NCI-H2029 treated with DMSO at 0.1 percent for 48 hours (cell line): ENCODE measurements at places on chromosomes 16 and 17.

GRCh38 chr16:85370881-85371651 lies 242.1 kb upstream of the GSE1 start:
- DNase-seq, result no peak

DNA sequence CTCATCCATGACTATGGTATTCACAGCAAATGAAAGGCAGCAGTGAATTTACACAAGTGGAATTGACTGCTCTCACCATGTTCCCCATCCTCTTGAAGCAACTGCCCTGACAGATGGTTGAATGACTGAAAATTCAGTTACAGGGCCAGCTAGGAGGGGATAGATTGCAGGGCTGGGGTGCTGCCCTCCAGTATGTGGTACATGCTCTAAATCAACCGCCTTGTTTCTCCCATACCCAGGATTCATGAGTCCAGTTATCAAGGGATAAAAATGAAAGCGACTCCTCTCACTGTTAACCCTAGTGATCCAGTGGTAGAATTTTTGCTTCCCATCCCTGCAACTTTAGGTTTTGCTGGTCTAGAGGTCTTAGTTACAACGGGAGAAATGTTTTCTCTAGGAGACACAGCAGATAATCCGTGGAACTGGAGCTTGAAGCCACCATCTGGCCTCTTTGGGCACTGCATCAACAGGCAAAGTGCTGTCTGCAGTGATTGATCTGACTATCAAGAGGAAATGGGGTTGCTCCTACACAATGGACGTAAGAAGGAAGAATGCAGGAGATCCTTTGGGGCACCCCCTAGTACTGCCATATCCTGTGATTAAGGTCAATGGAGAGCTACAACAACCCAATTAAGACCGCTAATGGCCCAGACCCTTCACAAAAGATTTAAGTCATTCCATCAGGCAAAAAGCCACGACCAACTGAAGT lies 32.0 kb downstream of the SCPEP1 start:
- peak; percentile 3 for DNase-seq

- DNase-seq, result no peak
Observed at GRCh38 chr16:27110524-27110896, 43.8 kb downstream of the C16orf82 start.

- DNase-seq, result no peak
Observed at GRCh38 chr17:28470914-28471366, 2.5 kb upstream of the SLC13A2 start.

DNA sequence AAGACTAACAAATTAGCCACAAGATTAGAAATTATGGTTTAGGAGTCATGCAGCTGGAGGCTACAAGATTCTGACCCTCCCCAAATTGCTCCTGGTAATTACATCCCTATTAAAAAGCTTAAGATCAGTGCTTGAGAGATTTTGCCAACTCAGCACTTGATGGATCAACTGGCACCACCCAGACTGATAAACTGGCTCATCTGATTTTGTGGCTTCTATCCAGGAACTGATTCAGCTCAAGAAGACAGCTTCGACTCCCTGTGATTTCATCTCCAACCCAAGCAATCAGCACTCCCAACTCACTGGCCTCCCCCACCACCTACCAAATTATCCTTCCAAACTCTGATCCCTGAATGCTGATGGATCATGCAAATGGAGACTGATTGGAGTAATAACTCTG lies 94.8 kb downstream of the TNFRSF13B start:
- DNase-seq, result no peak

DNA sequence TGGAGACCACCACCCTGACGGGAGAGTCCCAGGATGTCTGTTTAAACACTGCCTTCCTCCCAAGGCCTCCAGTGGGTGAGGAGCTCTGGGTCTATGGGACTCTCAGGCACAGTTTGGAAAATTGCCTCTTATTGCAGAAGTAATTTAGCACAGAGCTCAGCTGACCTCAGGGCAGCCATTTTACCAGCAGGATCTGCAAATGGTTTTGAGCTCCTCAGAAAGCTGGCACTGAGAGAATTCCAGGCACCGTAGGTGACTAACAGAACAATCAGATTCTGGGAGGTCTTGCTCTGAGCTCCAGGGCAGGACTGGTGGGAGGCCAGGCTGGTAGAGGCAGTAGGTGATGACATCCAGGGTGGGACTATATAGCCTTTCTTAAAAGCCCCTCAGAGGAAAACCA lies 17.3 kb upstream of the C16orf74 start:
- DNase-seq, result no peak

DNA sequence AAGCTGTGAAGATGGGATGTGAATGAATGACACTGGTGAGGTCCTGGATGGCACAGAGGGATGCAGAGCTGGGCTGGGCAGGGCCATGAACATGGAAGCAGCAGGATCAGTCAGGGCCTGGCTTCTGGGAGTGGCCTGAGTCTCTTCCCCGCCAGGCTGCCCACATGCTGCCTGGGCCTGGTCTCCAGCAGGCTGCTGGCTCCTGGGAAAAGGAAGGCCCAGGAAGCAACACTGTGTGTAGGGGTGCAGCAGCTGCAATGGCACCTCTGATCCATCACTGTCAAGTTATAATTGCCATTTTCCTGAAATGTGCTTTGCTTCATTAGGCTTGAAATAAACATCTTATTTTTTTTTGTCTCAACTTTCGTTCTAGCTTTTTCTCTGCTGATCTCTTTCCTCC lies 260.2 kb upstream of the N4BP1 start:
- DNase-seq, result no peak

- DNase-seq, result no peak
Observed at GRCh38 chr16:4588386-4588785, 26.3 kb downstream of the UBALD1 start.

DNA sequence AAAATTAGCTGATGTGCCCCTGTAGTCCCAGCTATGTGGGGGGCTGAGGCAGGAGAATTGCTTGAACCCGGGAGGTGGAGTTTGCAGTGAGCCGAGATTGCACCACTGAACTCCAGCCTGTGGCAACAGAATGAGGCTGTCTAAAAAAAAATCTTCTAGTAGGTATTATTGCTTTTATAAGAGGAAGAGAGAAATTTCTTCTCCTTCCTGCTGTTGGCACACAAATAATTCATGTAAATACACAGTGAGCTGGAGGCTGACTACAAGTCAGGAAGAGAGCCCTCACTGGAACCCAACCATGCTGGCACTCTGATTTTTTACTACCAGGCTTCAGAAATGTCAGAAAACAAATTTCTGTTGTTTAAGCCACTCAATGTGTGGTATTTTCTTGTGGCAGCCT lies 6.7 kb downstream of the PRDM7 start:
- DNase-seq, result no peak

GRCh38 chr17:81003711-81004475 lies 12.3 kb downstream of the CHMP6 start:
- DNase-seq, result no peak

GRCh38 chr17:71914042-71914441 lies 206.8 kb upstream of the SOX9 start:
- no peak for DNase-seq

- no peak for DNase-seq
Observed at GRCh38 chr16:49455991-49456745, 82.6 kb downstream of the C16orf78 start.

GRCh38 chr16:79005096-79005495 lies 595.4 kb downstream of the MAF start:
- no peak for DNase-seq

- DNase-seq, result no peak
Observed at GRCh38 chr17:60065136-60065535, 13.6 kb downstream of the HEATR6 start.

DNA sequence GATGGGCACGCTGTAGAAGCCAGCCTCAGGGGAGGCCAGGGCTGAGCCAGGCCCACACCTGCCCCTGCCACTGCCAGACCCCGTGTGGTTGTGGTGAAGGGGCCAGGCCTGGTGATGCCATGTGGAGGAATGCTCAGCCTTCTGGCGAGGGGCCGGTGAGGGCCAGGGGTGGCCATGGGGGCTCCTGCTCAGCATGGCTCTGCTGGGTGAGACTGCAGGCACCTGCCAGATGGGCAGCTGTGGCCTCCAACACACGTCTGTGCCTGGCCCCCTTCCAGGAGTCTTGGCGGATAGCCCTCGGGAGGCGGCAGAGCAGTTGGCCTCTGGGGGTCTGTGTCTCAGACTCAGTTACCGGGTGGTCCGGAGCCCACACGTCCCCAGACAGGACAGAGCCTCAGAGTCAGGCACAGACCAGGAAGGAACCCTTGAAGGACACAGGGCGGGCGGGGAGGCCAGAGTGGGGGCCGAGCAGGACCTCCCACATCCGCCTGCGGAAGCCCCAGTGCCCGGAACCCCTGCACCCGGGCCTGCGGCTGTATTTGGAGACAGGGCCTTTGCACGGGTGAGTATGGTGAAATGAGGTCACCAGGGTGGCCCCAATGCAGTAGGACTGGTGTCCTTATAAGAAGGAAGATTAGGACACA lies 22.5 kb upstream of the CHMP6 start:
- no peak for DNase-seq

DNA sequence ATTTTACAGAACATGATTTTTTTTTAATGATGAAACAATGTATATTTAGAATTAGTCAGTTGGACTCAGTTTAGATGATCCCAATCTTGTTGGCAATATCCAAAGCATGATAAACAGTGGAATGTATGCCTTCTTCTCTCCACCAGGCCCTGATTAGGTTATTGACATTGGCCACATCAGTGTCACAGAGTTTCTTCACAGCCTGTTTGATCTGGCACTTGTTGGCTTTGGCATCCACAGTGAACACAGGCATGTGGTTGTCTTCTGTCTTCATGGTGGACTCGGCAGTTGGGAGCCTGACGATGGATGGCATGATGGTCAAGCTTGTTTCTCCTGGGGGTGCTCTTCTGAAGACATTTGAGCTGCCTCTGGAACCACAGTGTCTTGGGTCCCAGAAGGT lies 317.5 kb downstream of the PMP22 start:
- no peak for DNase-seq

GRCh38 chr17:27539152-27539551 lies 82.9 kb downstream of the KSR1 start:
- no peak for DNase-seq

DNA sequence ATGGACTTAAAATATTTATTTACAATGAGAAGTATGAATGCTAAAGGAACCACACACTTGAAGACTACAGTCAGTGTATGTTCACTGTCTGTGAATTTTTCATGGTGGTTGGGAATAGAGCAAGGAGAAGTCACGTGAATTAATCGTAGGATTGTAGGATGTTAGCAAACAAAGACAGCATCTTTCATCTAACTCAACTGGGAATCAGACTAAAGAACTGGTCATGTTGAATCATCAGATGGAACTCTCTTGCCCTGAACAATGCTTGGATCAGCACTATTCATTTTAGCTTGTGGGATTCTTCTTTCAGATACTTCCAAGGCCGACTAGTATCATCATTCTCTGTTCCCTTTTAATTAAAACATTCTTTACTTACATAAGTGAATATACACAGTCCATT lies 18.1 kb downstream of the KCNJ2 start:
- DNase-seq, result no peak

DNA sequence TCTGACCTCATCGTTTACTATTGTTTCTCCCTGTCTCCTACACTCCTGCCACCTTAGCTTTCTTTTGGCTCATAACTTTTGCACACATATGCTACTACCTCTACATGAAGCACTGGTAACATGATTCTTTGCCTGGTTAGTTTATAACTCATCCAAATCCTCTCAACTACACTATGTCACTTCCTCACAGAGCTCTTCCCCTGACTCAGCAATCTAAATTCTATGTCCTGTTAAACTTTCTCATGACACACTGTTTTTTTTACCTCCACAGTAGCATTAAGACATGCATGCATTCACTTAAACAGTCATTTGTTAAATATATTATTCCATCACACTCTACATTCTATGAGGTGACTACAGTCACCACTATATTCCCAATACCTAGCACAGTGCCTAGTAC lies 19.7 kb downstream of the APPBP2 start:
- no peak for DNase-seq

DNA sequence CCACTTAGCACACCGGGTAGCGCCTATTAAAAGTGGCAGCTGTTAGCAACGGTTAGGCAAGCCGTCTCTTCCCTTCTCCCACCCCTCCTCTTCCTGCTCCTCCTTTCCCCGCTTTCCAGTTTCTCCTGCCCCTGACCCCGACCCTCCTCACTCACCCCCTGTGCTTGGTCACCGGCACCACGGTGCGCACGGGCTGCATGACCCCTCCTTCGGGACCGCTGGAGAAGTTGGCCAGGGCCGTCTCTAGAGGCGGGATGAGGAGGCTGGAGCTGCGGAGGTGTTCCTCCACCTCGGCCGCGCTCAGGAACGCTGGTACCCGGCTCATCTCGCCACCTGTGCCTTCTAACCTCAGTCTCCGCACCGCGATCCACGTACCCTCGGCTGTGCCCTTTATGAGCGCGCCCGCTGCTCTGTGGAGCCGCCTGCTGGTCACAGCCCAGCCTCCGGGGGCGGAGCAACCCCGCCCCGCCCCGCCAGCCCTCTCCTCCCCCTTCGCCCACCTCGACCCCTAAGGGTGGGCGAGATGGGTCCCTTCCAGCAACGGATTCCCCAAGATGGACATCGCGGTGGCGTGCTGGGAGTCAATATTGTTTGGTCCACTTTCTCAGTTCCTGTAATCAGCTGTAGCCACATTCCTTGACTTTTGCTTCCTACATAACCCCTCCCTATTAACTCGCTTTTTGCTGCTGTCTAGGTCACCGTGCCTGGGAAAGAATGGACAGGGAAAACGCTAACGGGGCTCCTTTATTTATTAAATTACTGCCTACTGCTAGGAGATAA lies at the start of gene CRYM:
CRYM (minus strand) TSS at position 364 of the 780 bp plus-strand sequence; CDS start at position 325, 39 bp downstream.
- DNase-seq, result peak; percentile 30

- DNase-seq, result no peak
Observed at GRCh38 chr16:74448990-74449389, 27.7 kb upstream of the CLEC18B start.

GRCh38 chr17:79907850-79908249 lies 68.6 kb upstream of the CBX4 start:
- DNase-seq, result no peak

GRCh38 chr16:14324581-14324980 lies 253.5 kb downstream of the MRTFB start:
- no peak for DNase-seq

- DNase-seq, result no peak
Observed at GRCh38 chr16:25370541-25370940, 112.9 kb upstream of the ZKSCAN2 start.
